ENCODE measurements at places on chromosomes 1 and 21. TPM values are rescaled to one million over a fixed set of nuclear protein-coding genes. Genes with fewer than 3 reads are reported as not detected.

DNA sequence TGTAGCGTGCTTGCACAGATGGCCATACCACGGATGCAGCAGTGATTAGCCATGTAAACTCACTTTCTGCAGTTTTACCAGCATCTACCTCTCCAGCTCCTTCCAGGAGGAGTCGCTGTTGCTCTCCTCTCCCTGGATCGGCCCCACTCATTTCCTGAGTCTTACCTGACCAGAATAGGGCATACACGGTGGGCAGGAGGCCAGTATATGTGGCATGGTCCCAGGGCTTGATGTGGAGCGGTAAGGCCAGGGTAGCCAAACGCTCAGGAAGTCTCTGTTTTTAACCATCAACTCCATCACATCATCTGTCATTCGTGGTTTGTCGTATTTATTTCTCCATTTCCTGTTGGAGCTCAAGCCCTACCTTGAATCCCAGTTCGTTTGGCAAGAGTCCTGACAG lies 163.4 kb upstream of the USP24 start:
- H3K27ac ChIP-seq = no peak overlapping the region
- no peaks in the 10 kb centered on the region for H3K27me3 ChIP-seq
- peaks cover 9% of the 10 kb centered on the region for H3K4me1 ChIP-seq
- no peaks in the 10 kb centered on the region for H3K36me3 ChIP-seq

DNA sequence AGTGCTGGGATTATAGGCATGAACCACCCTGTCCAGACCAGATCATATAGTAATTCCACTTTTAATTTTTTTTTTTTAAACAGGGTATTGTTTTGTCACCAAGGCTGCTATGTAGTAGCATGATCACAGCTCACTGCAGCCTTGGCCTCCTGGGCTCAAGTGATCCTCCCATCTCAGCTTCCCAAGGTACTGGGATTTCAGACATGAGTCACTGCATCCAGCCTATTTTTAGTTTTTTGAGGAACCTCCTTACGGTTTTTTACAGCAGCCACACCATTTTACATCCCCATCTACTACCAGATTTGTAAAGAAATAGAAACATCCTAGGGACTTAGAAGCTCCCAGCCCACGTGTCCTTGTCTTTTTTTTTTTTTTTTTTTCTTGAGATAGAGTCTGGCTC lies 24.0 kb downstream of the L1TD1 start:
- H3K27me3 ChIP-seq = no peaks in the 10 kb centered on the region
- no peaks in the 10 kb centered on the region for H3K36me3 ChIP-seq
- no peak for DNase-seq
- no peak overlapping the region for H3K4me3 ChIP-seq
- H3K4me1 ChIP-seq = no peaks in the 10 kb centered on the region
- H3K27ac ChIP-seq = no peak overlapping the region

DNA sequence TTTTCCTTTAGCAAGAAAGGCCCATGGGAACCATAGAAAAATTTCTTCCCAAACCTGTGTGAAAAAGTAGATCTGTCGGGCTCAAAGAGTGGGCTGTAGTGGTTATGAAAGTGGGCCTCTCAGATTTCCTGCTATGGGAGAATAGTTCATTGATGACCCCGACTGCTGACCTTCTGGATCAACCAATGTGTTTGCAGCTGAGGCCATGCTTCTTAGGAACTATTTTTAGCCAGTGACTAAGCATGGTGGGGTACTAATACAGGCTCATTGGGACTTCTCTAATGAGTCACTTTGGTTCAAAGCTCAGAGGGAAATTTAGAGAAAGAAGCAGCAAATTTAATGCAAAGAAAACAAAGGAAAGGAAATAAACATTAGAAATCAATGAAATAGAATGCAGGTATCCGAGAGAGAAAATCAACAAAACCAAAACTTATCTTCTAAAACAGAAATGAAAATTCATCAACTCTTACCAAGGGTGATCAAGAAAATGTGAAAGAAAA lies 12.6 kb upstream of the PSMA5 start:
- H3K4me1 ChIP-seq = no peaks in the 10 kb centered on the region
- H3K4me3 ChIP-seq = no peak overlapping the region
- peaks cover 4% of the 10 kb centered on the region for H3K27me3 ChIP-seq

- no peak overlapping the region for H3K4me3 ChIP-seq
- peaks cover 97% of the 10 kb centered on the region for H3K27me3 ChIP-seq
- peaks cover 17% of the 10 kb centered on the region for H3K4me1 ChIP-seq
- no peak overlapping the region for H3K27ac ChIP-seq
These were observed 50.8 kb downstream of the RHBG start for GRCh38 chr1:156419854-156420204.

GRCh38 chr21:17146426-17146825 lies 366.4 kb upstream of the CXADR start:
- no peak overlapping the region for H3K27ac ChIP-seq
- no peaks in the 10 kb centered on the region for H3K4me1 ChIP-seq
- no peak overlapping the region for H3K4me3 ChIP-seq
- no peaks in the 10 kb centered on the region for H3K36me3 ChIP-seq
- DNase-seq = no peak

- no peaks in the 10 kb centered on the region for H3K36me3 ChIP-seq
- H3K4me1 ChIP-seq = no peaks in the 10 kb centered on the region
- DNase-seq = peak; percentile 49
- H3K4me3 ChIP-seq = no peak overlapping the region
- no peak overlapping the region for H3K27ac ChIP-seq
These were observed 198.8 kb downstream of the AMY1C start for GRCh38 chr1:103948526-103948925.

- DNase-seq = peak; percentile 87
- no peaks in the 10 kb centered on the region for H3K27me3 ChIP-seq
- no peaks in the 10 kb centered on the region for H3K36me3 ChIP-seq
- H3K27ac ChIP-seq = no peak overlapping the region
These were observed 229.4 kb downstream of the CACNA1E start for GRCh38 chr1:181712711-181713110.

DNA sequence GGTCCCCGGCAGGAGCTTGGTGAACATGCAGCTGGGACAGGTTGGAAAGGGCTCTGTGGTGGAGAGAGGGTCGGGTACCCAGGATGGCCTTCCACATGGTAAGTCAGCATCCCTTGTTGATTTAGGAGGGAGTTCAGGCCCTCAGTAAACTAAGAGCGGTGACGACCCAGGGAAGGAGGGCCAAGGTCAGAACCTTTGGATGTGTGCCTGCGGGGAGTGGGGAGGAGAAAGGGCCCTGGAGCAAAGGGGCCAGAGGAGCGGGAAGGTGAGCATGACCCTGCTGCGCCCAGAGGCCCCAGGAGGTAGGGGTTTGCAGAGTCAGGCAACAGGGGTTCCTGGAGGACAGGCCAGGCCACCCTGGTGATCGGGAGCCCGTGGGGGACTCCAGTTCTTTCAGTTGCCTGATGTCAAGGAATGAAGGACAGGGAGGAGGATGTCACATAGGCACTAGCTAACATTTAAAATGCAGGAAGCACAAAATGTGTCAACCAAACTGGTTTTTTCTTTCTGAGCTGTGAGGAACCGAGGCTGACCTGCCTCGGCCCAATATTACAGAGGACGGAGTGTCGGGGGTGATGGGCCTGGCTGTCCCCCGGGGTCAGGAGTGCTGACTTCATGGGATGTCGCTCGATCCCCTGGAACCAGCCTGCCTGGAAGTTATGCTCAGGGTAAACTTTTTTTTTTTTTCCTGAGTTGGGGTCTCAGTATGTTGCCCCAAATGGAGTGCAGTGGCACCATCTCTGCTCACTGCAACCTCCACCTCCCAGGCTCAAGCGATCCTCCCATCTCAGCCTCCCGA lies 117.4 kb upstream of the SLC45A1 start:
- no peak overlapping the region for H3K27ac ChIP-seq
- H3K27me3 ChIP-seq = no peaks in the 10 kb centered on the region
- no peaks in the 10 kb centered on the region for H3K36me3 ChIP-seq
- DNase-seq = no peak

- H3K27ac ChIP-seq = no peak overlapping the region
- no peaks in the 10 kb centered on the region for H3K4me1 ChIP-seq
- no peak for DNase-seq
- H3K4me3 ChIP-seq = no peak overlapping the region
These were observed 34.4 kb upstream of the OLIG2 start for GRCh38 chr21:32991361-32991760.

GRCh38 chr1:12502336-12503109 lies 115.5 kb downstream of the DHRS3 start:
- H3K27me3 ChIP-seq = no peaks in the 10 kb centered on the region
- no peaks in the 10 kb centered on the region for H3K4me1 ChIP-seq
- no peak for DNase-seq

GRCh38 chr1:11858968-11859871 lies 475 bp upstream of the NPPB start:
- H3K4me1 ChIP-seq = no peaks in the 10 kb centered on the region
- no peak overlapping the region for H3K4me3 ChIP-seq
- peaks cover 11% of the 10 kb centered on the region for H3K27me3 ChIP-seq
- H3K36me3 ChIP-seq = no peaks in the 10 kb centered on the region

DNA sequence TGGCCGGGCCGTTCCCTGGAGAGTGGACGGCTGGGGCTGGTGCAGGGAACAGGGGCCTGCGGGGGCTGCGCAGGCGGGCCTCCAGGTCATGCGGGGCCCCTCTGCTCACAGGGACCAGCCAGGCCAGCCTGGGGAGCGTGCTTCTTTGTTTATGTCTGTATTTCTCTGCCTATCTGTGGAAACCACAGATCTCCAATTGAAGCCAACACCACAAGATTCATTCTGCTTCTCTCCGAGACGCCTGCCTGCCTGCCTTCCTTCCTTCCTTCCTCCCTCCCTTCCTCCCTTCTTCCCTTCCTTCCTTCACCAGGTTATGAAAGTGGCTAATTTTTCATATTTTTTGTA lies 39.9 kb upstream of the HMGN1 start:
- no peaks in the 10 kb centered on the region for H3K27me3 ChIP-seq
- peaks cover 26% of the 10 kb centered on the region for H3K36me3 ChIP-seq
- H3K27ac ChIP-seq = no peak overlapping the region
- H3K4me1 ChIP-seq = peaks cover 3% of the 10 kb centered on the region
- no peak for DNase-seq
- no peak overlapping the region for H3K4me3 ChIP-seq

GRCh38 chr1:110285316-110285715 lies 53.9 kb upstream of the RBM15 start:
- H3K4me1 ChIP-seq = no peaks in the 10 kb centered on the region
- no peaks in the 10 kb centered on the region for H3K27me3 ChIP-seq
- no peak overlapping the region for H3K4me3 ChIP-seq
- H3K27ac ChIP-seq = no peak overlapping the region
- no peaks in the 10 kb centered on the region for H3K36me3 ChIP-seq

DNA sequence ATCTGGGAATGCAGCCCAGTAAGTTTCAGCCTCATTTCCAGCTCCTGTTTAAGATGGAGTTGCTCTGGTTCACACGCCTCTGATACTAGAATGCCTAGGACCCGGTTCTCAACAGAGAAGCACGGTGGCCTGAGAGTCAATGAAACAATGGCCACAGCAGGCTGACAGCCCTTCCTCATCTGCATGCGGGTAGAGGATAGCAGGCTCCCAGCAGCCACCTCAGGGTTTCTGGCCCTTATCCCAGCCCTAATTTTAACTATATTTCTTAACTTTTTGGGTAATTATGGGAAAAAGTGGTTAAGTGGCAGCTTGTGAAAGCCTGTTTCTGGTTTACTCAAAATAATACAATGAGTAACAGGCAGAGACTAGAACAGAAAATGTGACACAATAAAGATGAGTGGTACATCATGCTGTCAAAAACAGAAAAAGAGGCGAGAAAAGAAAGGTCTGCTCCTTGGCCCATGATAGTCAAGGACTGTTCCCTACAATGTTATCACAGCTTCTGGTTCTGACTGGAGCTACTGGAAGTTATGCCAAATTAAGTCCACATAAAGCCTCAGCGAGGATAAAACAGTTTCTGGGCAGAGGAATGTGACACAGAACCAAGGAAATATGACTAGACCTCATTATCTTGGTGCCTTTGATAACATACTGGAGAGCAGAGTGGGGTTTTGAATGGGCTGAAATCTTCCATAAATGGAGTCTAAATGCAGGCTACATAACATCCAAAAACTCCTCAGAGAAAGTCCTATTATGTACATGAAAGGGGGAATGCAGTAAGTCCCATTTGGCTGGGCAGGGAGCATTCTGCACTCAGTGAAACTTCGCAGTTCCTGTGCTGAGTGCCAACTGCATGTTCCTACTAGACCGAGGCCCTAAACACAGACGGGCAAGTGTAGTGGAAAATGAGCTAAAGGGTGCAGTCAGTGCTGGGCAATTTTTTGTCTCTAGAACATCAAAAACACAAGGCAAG lies 92.1 kb downstream of the NIBAN1 start:
- peak overlapping the region; percentile 52 for H3K27ac ChIP-seq
- H3K4me1 ChIP-seq = no peaks in the 10 kb centered on the region
- no peak for DNase-seq
- no peaks in the 10 kb centered on the region for H3K36me3 ChIP-seq

- H3K4me3 ChIP-seq = peak overlapping the region; percentile 71
- H3K36me3 ChIP-seq = no peaks in the 10 kb centered on the region
- H3K27me3 ChIP-seq = no peaks in the 10 kb centered on the region
- peak overlapping the region; percentile 98 for H3K27ac ChIP-seq
These were observed 1.2 kb downstream of the PTPN14 start for GRCh38 chr1:214550013-214550856.

DNA sequence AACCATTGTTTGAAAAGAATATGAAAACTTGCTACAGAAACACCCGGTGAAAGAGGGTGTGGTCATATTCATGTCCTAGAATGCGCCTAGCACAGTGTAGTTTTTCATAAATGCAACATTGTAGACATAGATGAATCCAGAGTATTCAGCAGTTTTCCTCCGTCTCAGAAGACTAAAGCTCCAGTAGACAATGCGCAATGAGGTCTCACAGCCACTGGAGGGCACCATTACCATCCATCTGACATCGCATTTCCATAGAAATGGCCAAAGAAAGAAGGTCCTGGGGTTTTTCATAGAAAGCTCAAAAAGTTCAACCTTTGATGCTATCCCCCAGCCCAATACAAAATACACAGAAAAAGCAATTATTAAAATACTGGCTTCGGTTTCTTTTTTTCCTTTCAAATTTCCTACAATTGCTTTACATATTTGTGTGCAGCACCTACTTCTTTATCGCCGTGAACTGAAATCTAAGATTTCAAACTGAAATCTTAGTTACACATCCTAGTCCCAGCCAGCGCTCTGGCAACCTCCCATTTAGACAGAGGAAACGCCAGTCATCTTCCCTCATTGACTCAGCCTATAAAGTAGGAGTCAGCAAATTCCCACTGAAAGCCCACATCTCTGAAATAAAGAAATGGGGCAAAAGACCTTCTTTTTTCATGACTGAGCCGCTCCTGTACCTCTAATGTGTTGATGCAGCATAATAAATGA lies 3.9 kb upstream of the CD58 start:
- no peak overlapping the region for H3K27ac ChIP-seq
- H3K36me3 ChIP-seq = peaks cover 3% of the 10 kb centered on the region
- no peak overlapping the region for H3K4me3 ChIP-seq
- peaks cover 4% of the 10 kb centered on the region for H3K4me1 ChIP-seq

- no peaks in the 10 kb centered on the region for H3K27me3 ChIP-seq
- no peak overlapping the region for H3K4me3 ChIP-seq
- no peak overlapping the region for H3K27ac ChIP-seq
- no peaks in the 10 kb centered on the region for H3K4me1 ChIP-seq
These were observed 299.5 kb upstream of the FMN2 start for GRCh38 chr1:239792157-239792556.

- H3K27ac ChIP-seq = no peak overlapping the region
- peak; percentile 37 for DNase-seq
- peaks cover 2% of the 10 kb centered on the region for H3K4me1 ChIP-seq
- no peaks in the 10 kb centered on the region for H3K36me3 ChIP-seq
- H3K4me3 ChIP-seq = no peak overlapping the region
These were observed 164.9 kb upstream of the PKN2 start for GRCh38 chr1:88519156-88519555.

The CZIB gene
- total RNA-seq = 52.3 TPM

The SLC50A1 gene
- 60.3 TPM for total RNA-seq

The OR2T33 gene
- total RNA-seq = not detected

The CCDC185 gene
- total RNA-seq = not detected

The MX1 gene
- 22.7 TPM for total RNA-seq

The IQGAP3 gene
- total RNA-seq = 1.0 TPM
